Aorta (tissue), 5 donors: ENCODE measurements at places on chromosomes 5 and 9. TPM values are rescaled to one million over a fixed set of nuclear protein-coding genes. Genes with fewer than 3 reads are reported as not detected.

PHPT1 gene
- 84.1 TPM for total RNA-seq

EDIL3 gene
- 154 TPM for total RNA-seq

KLHL3 gene
- total RNA-seq = 20.7 TPM

ANKRD55 gene
- 0.48 TPM for total RNA-seq

GNA14 gene
- 7.2 TPM for total RNA-seq

CDO1 gene
- 11.6 TPM for total RNA-seq

IFNB1 gene
- not detected for total RNA-seq

SWI5 gene
- total RNA-seq = 12.2 TPM

ORM2 gene
- total RNA-seq = not detected

IL6ST gene
- total RNA-seq = 370 TPM

PCDHGA11 gene
- 7.1 TPM for total RNA-seq

PSAT1 gene
- total RNA-seq = 1.7 TPM

SLC31A2 gene
- total RNA-seq = 14.0 TPM

SLCO6A1 gene
- total RNA-seq = not detected

SEMA6A gene
- 28.5 TPM for total RNA-seq

CARD9 gene
- 2.6 TPM for total RNA-seq

ARHGEF39 gene
- total RNA-seq = 0.75 TPM

WNT8A gene
- not detected for total RNA-seq

SLC27A6 gene
- 0.16 TPM for total RNA-seq

SOHLH1 gene
- not detected for total RNA-seq

ASPN gene
- 79.8 TPM for total RNA-seq

PCDHB13 gene
- 4.2 TPM for total RNA-seq

MROH2B gene
- not detected for total RNA-seq

IL33 gene
- total RNA-seq = 138 TPM

ADAMTS12 gene
- 3.6 TPM for total RNA-seq

NDST1 gene
- 74.0 TPM for total RNA-seq

CCDC192 gene
- not detected for total RNA-seq

ARL14EPL gene
- not detected for total RNA-seq

FOXD4L3 gene
- not detected for total RNA-seq

SLC6A19 gene
- total RNA-seq = not detected

GZMA gene
- 1.1 TPM for total RNA-seq

PCDHB11 gene
- 15.3 TPM for total RNA-seq

LCN10 gene
- total RNA-seq = 13.4 TPM

ST8SIA4 gene
- 19.7 TPM for total RNA-seq
